ENCODE measurements at places on chromosomes 7 and 10.

DNA sequence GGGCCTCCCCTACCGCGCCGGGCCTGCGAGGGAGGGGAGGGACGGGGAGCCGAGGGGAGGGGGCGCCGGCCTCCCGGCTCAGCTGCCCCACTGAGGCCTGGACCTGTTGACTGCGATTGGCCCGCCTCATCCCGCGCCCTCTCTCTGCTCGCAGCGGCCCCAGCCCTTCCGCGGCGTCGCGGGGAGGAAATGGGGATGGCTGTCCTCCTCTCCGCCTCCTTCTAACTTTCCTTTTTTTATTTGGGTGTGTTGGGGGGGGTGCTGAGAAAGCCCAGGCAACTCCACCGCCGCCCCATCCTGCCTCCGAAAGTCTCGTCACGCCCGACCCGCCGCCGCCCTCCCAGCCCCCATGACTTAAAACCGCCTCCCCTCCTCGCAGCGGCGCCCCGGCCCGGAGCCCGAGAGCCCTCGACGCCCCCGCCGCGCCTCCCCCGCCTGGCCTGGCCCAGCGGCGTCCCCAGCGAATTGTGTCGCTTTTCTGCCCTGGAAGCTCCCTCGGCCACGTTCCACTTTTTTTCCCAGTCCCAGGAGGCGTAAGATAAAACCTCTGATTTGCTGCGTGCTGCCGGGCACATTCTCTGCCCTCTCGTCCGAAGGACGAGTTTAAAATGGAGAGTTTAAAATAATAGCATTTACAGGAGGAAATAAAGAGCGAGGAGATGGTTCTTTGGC lies 842 bp upstream of the SKIDA1 start:
- DNase-seq = no peak

DNA sequence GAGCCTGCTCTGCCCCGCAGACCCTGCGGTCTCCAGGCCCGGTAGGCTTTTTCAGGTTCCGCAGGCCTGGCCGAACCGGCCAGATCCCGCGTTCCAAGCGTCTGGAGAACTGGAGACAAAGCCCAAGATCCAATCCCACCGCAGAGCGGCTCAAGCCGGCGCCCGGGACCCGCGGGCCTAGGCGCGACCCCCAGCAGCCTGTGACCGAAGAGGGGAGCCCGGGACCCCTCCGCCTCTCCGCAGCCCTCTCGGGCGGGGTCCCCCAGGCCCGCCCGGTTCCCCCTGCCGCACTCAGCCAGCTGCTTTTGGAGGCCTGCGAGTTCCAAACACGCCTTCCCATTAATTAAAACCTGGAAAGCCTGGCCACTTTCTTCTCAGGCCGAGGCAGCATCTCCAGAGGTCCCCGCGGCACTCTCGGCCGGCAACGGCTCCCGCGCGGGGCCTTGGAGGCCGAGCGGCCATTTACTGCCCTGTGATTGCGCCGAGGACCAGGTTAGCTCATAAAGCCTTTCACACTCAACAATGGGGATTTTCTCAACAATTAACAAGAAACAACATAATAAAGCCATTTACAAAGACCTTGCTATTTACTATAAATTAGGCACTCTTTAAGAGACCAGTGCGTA lies 16.7 kb downstream of the SKIDA1 start:
- DNase-seq = no peak

GRCh38 chr10:132459301-132460003 lies 62.5 kb downstream of the PWWP2B start:
- no peak for DNase-seq

- no peak for DNase-seq
Measured at GRCh38 chr7:30172451-30172850, 37.7 kb downstream of the MTURN start.

DNA sequence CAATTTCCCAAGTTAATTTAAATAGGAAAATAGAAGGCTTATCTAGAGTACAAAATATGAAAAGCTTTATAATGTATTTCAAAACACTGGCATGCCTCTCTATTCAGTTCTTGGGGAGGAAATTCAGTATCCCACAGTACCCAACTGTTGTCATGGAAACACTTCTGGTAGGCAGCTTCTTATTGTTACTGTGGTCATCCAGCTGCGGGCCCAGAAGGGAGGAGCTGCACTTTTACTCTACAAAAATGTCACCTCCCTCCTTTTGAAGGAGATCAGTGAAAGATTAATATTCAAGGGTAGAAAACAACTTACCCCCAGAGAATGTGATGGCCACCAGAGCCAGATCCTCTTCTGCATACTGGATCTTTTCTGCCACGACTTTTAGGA lies 202.8 kb downstream of the RAPGEF5 start:
- no peak for DNase-seq

- DNase-seq = no peak
Measured at GRCh38 chr10:130352291-130352645, 216.1 kb downstream of the GLRX3 start.

GRCh38 chr7:13879994-13880686 lies 109.3 kb downstream of the ETV1 start:
- no peak for DNase-seq

DNA sequence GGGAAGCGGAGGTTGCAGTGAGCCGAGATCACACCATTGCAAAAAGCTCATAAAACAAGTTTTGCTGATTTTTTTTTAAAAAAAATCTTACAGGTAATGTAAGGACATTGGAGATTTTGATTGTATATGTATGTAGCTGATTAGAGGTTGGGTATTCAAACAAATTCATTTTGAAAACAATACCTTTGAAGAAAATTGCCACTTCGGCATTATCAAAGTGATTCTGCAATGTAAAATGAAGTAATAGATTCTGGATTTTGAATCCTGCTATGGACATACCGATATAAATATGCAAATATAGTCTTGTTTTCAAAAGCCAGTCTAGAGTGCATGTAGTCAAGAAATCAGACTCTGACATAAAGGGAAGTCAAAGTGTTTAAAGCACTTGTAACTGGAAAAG lies 12.4 kb upstream of the IGF2BP3 start:
- no peak for DNase-seq

DNA sequence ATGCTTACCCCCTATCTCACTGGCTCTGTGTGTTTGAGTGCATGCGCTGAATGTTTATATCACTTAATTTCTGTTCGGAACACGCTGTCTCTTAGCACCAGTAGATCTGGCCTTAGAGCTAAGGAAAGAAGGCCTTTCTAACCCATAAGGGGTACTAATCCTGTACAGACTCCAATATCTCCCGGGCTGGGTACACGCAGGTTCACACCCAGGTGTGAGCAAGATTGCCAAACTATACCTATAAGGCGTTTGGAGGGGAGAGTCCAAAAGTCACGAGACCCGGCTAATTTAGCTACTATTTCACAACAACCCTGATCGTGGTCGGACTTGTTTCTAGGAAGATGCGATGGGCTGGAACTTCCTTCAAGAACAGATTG lies 727 bp upstream of the PDSS1 start:
- no peak for DNase-seq

DNA sequence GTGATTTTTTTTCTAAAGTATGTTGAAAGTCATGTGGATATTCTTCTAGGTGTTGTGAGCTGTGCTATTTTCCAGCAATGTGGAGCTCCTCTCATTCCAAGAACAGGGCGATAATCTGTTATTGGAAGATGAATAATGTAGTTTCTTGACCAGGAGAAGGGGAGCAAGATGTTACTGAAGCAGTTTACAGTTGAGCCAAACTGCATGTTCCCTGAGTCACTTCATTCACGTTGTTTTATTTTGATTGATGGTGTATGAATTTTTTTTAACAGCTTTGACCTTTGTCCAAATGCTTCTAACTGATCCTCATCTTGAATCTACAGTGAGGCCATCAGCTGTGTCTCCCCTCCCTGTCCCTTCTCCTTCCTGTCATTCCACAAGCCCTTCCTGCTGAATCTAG lies 277.1 kb upstream of the KLF6 start:
- DNase-seq = no peak

DNA sequence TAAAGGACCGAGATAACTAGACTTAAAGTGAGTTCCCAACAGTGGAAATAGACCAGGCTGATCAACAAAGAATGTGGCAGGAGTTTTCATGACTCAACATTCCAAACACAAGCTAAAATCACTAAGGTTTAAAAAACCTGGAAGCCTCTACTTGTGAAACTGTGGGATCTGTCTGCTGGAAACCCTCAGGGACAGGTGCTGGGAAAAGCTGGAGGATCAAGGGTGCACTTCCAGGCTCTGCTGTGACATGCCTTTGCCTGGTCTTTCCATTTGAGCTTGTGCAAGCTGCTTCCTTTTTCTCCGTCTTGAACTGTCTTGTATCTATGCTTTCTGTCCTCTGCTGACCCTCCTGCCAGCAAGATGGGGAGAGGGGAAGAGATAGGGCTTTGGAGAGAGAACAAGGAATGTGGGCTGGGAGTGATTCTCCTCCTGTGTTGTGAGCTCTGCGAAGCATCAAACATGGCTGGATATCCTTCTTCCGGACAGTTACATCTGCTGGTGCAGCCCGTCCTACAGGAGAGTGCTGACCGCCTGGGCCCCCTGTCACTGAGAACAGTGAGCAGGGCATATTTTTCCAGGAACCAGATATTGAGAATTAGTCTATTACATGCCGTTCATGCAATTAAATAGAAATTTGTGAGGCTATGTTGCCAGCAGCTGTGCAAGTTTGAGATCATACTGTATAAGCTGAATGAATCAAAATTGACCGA lies 25.5 kb downstream of the ARHGAP22 start:
- no peak for DNase-seq

GRCh38 chr7:74253331-74253730 lies 868 bp downstream of the RFC2 start:
- DNase-seq = no peak

GRCh38 chr7:31860925-31861324 lies 173.9 kb downstream of the PPP1R17 start:
- no peak for DNase-seq

DNA sequence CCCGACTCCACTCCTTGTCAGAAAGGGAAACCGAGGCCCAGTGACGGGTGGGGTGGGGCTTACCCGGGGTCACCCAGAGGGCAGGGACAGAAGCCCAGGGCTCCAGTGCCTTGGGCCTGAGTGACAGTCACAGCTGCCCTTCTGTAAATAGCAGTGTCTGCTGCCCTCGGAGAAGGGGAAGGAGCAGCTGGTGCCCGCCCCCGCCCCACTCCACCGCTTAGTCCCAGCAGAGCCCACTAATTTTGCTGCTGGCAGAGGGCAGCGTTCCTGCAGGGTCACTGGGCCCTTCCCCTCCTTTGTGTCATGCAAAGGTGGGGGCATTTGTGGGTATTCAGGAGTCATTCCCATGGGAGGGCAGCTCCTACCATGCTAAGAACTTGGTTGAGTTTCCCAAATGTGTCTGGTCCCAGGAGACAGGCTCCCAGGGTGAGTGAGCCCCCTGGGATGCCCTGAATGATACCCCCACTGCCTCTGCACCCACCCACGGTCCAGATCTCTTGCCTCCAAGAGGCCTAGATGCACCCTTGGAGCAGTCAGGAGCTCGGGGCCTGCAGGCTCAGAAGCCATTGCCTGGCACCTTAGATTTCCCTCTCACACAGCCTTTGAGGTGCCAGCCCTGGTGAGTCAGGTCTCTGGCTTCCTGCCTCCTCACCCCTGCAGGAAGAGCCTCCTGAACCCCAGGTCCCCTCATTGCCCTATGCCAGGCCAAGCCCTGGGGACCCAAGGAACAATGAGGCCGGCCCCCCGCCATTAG lies 17.2 kb downstream of the SH2B2 start:
- DNase-seq = no peak

DNA sequence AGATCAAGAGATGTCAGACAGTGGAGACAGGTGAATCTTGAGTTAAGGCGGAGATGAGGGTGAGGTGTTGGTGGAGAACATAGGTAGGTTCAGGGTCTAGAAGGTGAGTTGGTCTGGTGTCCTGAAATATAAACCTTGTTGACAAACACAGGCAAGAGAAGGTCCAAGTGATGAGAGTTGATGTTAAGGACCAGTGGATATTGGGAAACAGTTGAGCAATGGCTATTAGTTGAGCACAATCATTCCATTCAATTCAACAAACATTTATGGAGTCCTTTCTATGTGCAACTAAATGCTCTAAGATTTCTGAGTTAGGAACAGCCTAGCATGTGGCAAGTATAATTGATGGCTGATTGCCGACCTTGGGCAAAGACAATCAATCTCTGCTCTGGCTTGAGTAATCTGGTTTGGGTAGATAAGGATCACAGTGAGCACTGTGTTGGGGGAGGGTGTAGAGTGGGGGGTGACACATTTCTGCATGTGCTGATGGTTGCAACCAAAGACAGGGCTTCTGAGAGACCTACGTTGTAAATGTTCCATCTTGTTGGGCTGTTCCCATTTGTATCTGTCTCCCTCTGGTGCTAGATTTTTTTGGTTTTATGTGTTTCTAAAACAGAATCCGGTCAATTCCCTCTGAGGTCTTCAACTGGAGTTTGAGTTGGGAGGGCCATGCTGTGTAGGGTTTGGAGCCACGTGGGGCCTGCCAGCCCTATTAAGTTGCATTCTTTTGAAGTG lies 201.1 kb downstream of the BAMBI start:
- DNase-seq = no peak

GRCh38 chr10:63922468-63923284 lies 401.5 kb downstream of the REEP3 start:
- no peak for DNase-seq

DNA sequence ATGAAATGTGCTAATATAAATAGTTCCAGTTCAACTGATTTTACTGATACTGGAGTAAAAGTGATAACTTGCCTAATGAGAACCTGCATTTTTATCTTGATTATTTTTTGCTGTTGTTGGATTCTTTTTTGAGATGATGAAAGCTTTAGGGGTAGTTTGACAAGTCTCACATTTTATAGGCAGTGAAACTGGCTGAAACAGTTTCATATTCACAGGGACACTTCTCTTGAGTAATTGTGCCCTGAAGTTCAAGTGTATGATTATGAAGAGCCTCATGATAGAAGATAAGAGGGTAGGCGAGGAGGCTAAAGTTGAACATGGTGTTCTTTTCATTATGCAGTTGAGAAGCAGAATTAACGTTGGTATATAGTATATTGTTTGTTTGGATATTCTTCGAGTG lies 5.1 kb downstream of the AUTS2 start:
- no peak for DNase-seq

DNA sequence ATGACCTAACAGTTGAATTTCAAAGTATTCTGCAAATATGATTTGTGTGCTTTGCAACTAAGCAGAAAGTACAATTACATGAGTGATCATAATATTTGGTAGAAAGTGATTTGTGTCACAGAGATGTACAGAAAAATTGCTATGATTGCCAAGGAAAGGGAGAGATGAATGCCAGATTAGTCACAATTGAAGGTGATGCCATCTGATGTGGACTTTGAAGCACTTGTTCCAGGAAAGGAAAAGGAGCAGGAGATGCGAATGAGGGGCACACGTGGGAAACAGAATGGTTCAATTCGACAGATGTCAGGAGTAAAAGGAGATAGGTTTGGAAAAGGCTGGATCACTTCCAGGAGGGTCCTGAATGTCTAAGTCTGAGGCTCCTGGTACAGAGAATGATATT lies 153.1 kb upstream of the LAMB4 start:
- DNase-seq = no peak

GRCh38 chr7:100057006-100057405 lies 7.4 kb downstream of the ZSCAN21 start:
- no peak for DNase-seq

DNA sequence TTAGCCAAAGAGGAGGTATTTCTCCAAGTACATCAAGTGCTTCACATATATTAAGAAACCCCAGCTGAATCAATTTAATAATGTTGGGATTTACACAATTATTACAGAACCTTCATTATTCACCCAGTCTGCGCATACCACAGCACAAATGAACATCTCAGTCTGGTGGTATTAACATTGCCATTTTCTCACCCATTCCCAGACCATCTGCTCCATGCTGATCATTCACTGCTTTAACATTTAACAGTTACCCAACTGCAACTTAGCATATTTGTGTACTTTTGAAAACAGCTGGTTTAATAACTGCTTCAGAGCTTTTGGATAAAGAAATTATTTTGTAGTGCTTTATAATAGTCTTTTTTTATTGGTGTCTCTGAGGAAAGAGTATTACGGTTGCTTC lies 1072.1 kb downstream of the NXPH1 start:
- no peak for DNase-seq

Data from AG09319 (cell line).